ENCODE measurements at places on chromosomes 16 and 17.
A peak's percentile ranks its signal among the peaks of the same experiment; 100 is the strongest.

GRCh38 chr16:53291757-53292392, 142.4 kb upstream of the RBL2 start:
- DNase-seq = no peak

- DNase-seq = no peak
Observed at GRCh38 chr16:89693289-89693731, 6.8 kb downstream of the CDK10 start.

DNA sequence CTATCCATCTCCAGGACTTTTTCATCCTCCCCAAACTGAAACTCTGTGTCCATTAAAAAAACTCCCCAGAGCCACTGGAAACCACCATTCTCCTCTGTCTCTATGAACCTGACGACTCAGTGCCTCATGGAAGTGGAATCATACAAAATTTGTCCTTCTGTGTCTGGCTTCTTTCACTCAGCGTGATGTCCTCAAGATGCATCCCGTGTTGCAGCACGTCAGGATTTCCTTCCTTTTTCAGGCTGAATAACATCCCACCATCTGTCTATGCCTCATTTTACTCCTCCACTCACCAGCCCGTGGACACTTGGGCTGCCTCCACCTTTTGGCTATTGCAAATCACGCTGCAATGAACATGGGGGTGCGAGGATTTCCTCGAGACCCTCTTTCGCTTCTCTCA, 12.6 kb upstream of the ALDH3A1 start:
- DNase-seq = no peak

- no peak for DNase-seq
Observed at GRCh38 chr17:57494443-57494842, 238.1 kb downstream of the MSI2 start.

DNA sequence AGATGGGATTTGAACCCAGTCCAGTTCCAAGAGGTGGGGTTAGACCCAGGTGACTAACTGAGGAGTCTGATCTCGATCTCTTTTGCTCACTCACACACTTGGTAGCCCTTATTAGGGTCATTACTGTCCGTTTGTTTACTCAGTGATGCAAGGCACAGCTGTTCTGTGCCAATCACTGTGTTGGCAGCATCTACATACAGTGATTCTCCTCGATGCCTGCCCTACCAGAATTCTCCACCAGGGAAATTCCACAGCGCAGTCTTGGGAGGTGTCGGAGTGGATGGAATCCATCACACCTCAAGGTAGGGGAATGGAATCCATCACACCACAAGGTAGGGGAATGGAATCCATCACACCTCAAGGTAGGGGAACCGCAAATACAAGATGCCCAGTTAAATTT, 279.6 kb downstream of the MAF start:
- DNase-seq = no peak

DNA sequence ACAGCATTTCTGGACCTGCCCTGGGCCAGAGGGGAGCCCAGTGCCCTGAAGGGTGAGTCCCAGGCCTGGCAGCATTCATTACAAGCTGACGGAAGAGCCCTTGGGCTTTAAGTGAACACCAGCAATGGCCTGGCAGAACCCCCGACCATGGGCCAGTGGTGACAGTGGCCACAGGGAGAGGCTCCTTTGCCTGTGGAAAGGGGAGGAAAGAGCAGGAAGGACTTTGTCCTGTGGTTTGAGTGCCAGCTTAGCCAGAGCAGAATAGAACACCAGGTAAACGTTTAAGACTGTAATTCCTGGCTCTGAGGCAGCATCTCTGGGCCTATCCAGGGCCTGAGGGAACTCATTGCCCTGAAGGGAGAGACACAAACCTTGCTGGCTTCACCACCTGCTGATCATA, 34.3 kb upstream of the ATP2C2 start:
- no peak for DNase-seq

- no peak for DNase-seq
Observed at GRCh38 chr16:66287416-66287815, 79.1 kb upstream of the CDH5 start.

GRCh38 chr16:72467157-72467759, 295.3 kb upstream of the PMFBP1 start:
- no peak for DNase-seq

GRCh38 chr16:17512636-17513220, 42.0 kb upstream of the XYLT1 start:
- no peak for DNase-seq

- DNase-seq = no peak
Observed at GRCh38 chr17:77879226-77879895, 79.1 kb upstream of the TNRC6C start.

- no peak for DNase-seq
Observed at GRCh38 chr16:21277927-21278706, at the start of gene CRYM. Gene CRYM, minus strand, starts transcription at chr16:21278290. Its CDS starts 39 bp downstream, at chr16:21278251.

GRCh38 chr16:62565706-62566105, 529.5 kb upstream of the CDH8 start:
- DNase-seq = no peak

DNA sequence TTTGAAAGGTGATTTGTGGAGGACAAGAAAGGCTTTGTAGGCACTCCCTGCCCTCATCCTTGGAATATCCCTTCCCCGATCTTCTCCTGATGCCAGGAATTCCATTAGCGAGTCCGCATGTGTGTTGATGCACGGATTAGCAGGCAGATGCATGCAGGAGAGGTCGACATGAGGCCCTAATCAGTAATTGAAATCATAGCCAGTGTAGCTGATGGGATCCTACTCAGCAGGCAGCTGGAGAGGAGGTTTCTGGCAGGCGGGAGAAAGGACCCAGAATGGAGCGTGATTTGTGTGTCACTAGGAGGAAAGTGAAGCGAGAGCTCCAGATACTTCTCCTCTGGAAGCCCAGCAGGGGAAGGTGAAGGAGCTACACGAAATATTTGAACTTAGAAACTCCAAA, 196.3 kb upstream of the CDH11 start:
- DNase-seq = no peak

GRCh38 chr17:60231691-60232090, 81.9 kb downstream of the CA4 start:
- DNase-seq = no peak

GRCh38 chr17:68809148-68809547, 146.0 kb downstream of the ABCA8 start:
- no peak for DNase-seq

GRCh38 chr17:19651451-19652238, 3.1 kb downstream of the ALDH3A2 start:
- DNase-seq = no peak

- DNase-seq = no peak
Observed at GRCh38 chr17:51387582-51387981, 127.2 kb downstream of the UTP18 start.

GRCh38 chr16:68436581-68436980, 11.7 kb downstream of the SMPD3 start:
- DNase-seq = no peak

DNA sequence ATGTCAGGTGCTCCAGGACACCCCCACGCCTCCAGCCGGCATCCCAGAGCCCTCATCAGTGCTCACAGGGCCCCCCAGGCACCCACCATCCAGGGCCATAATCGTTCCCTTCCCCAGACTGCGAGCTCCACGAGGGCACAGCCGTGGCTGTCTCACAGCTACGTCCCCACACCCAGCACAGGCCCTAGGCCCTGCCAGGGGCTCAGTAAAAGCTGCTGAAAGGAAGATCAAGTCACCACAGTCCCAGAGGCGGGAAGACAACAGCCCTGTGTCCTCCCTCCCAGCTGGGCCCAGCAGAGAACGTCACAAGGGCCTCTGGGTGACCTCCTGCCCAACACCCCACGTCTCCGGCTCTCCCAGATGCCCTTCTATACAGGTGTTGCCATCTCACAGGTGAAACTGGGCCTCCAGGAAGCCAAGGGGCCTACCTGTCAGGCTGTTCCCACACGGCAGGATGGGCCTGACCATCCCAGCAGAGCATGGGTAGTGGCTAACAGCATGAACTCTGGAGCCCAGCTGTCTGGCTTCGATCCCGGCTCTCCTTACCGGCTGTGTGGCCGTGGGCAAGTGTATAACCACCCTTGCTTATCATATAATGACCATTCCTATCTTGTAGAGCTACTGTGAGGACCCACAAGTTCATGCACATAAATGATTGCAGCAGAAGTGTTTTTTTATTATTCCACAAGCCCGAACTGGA, 17.9 kb downstream of the ARL2BP start:
- no peak for DNase-seq

GRCh38 chr16:63998-64913, 8.2 kb downstream of the RHBDF1 start:
- no peak for DNase-seq

- DNase-seq = peak; percentile 51
Observed at GRCh38 chr17:58200024-58200633, 7.6 kb downstream of the EPX start.

DNA sequence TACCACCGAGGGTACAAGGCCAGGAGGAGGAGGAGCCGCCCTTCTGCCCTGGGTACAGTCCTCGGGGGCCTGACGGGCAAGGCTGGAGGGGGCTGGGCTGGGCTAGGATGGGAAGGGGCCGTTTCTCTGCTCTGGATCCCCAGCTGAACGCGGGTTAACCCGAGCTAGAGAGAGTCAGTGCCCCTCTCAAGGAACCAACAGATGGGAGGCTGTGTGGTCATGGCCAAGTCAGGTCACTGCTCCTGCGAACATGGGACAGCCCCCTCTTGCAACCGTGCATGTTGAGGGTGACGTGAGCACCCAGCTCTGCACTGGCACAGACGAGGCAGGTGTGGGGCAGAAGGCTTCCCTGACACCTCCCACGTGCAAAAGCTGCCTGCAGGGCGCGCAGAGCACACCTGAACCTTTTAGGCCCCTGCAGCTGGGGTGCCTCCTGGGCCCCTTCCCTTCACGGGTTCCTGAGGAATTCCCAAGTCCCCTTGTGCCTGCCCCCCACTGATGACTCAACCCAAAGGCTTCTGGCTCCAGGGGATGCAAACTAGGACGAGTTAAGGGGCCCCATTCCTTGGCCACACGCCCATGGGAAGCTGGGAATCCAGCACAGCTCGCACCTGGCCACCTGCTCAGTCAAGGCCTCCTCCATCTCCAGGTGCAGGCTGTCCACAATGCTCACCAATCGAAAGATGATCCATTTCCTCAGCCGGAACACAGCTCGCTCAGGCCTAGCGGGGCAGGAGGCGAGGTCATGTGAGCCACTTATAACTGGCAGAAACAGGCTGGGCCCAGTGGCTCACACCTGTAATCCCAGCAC, 6.3 kb downstream of the MYBBP1A start:
- no peak for DNase-seq

- DNase-seq = no peak
Observed at GRCh38 chr16:55324285-55325079, 479 bp downstream of the IRX6 start.

DNA sequence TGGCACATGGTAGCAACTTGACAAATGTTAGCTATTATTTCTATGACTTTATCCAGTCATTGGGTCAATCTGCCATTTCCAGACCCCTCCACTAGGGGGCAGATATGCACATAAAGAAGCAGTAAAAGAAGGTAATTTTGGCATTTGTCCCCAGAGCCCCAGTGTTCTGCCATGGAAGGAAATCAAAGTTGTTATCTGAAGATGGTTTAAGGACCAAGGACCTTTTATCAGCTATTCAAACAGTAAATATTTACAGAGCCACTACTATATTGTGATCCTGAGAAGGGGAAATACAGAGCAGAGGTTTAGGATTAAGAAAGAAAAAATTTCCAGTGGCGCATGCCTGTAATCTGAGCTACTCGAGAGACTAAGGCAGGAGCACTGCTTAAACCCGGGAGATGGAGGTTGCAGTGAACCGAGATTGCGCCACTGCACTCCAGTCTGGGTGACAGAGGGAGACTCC, 20.0 kb downstream of the TRAF4 start:
- DNase-seq = peak; percentile 87
